SK-MEL-5 (cell line): ENCODE measurements at places on chromosomes 1 and 21. TPM values are rescaled to one million over a fixed set of nuclear protein-coding genes. Genes with fewer than 3 reads are reported as not detected.

Gene GBP6
- 0.08 and 0.18 TPM in 2 replicates for total RNA-seq

Gene SLAMF7
- total RNA-seq = 7.9 TPM in 2 replicates

Gene LHX8
- 0.08 TPM in 1 of 2 replicates, not detected in the other for total RNA-seq

Gene TMEM200B
- total RNA-seq = not detected in 2 replicates

Gene FCN3
- total RNA-seq = not detected in 2 replicates

Gene RAB3B
- 0.08 and 0.19 TPM in 2 replicates for total RNA-seq

Gene OR10K1
- not detected in 2 replicates for total RNA-seq

Gene LIPI
- total RNA-seq = not detected in 2 replicates

Gene B3GALT2
- 0.40 TPM in 2 replicates for total RNA-seq
